ENCODE measurements at places on chromosomes 7 and 10. TPM values are rescaled to one million over a fixed set of nuclear protein-coding genes. Genes with fewer than 3 reads are reported as not detected.

- DNase-seq = peak; percentile 50
Observed at GRCh38 chr10:121753726-121754476, 155.7 kb upstream of the FGFR2 start.

The GRM8 gene
- 2.1 TPM for total RNA-seq

The TRPV6 gene
- 0.17 TPM for total RNA-seq

DNA sequence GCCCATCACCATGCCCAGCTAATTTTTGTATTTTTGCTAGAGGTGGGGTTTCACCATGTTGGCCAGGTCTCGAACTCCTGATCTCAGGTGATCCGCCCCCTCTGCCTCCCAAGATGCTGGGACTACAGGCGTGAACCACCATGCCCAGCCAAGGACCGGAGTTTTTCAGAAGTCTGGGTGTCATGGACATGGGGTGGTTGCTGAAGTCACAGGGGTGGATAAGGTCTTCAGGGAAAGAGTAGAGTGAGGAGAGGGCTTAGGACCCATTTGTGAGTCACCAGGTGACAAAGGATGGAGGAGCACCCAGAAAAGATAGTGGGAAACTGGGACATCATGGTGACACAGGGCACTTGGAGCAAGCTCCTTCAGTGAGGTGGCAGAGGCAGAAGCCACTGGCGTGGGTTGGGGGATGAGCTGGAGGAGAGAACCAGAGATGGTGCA lies 2.8 kb upstream of the GPRIN2 start:
- DNase-seq = no peak

GRCh38 chr7:148915211-148915610 lies 31.1 kb upstream of the EZH2 start:
- no peak for DNase-seq

The RADIL gene
- total RNA-seq = 9.8 TPM

DNA sequence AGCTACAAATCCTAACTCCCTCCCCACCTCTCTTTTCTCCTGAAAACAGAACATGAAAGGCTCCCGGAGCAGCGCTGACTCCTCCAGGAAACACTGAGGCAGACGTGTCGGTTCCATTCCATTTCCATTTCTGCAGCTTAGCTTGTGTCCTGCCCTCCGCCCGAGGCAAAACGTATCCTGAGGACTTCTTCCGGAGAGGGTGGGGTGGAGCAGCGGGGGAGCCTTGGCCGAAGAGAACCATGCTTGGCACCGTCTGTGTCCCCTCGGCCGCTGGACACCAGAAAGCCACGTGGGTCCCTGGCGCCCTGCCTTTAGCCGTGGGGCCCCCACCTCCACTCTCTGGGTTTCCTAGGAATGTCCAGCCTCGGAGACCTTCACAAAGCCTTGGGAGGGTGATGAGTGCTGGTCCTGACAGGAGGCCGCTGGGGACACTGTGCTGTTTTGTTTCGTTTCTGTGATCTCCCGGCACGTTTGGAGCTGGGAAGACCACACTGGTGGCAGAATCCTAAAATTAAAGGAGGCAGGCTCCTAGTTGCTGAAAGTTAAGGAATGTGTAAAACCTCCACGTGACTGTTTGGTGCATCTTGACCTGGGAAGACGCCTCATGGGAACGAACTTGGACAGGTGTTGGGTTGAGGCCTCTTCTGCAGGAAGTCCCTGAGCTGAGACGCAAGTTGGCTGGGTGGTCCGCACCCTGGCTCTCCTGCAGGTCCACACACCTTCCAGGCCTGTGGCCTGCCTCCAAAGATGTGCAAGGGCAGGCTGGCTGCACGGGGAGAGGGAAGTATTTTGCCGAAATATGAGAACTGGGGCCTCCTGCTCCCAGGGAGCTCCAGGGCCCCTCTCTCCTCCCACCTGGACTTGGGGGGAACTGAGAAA lies 30.4 kb downstream of the PFKFB3 start:
- no peak for DNase-seq

The WNT2 gene
- total RNA-seq = not detected

GRCh38 chr10:49280001-49280408 lies 19.0 kb upstream of the C10orf71 start:
- DNase-seq = no peak

- no peak for DNase-seq
Observed at GRCh38 chr7:18504965-18505364, 9.4 kb downstream of the HDAC9 start.

DNA sequence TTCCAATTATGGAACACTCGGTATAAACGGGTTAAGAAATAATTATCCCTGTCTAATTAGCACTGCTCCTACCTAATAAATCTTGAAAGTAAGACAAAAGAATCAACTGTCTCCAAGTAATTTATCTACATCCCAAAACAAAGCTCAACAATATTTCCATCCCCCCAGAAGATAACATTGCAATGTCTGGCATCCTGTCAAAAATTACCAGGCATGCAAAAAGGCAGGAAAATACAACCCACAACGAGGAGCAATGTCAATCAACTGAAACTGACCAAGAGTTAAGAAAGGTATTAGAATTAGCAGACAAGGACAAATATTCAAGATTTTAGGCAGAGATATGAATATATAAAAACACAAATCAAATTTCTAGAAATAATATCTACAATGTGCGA lies 84.5 kb upstream of the SVIL start:
- DNase-seq = no peak

The GPR26 gene
- total RNA-seq = 0.07 TPM

DNA sequence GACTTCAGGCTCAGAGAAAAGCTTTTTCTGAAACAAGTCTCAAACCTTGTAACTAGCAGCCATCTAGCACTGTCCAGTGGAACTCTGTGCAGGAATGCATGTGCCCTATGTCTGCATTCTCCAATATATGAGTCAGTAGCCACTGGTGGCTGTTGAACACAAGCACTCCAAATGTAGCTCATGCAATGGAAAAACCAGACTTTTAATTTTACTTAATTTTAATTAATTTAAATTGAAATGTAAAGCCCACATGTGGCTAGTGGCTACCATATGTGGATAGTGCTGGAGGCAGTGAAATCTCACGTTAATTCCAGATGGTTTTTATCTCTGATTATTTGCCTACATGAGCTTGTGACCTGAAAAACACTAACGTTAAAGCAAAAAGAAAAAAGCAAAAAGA lies 225.1 kb downstream of the GATA3 start:
- DNase-seq = no peak

Measured in H7 (cell line).